Amniotic stem cell (primary cell): ENCODE measurements at places on chromosomes 2 and 18.

- DNase-seq: no peak
Measured at GRCh38 chr18:57581301-57581934, 5.1 kb downstream of the FECH start.

- DNase-seq: no peak
Measured at GRCh38 chr2:241399941-241400922, 44.1 kb downstream of the FARP2 start.

DNA sequence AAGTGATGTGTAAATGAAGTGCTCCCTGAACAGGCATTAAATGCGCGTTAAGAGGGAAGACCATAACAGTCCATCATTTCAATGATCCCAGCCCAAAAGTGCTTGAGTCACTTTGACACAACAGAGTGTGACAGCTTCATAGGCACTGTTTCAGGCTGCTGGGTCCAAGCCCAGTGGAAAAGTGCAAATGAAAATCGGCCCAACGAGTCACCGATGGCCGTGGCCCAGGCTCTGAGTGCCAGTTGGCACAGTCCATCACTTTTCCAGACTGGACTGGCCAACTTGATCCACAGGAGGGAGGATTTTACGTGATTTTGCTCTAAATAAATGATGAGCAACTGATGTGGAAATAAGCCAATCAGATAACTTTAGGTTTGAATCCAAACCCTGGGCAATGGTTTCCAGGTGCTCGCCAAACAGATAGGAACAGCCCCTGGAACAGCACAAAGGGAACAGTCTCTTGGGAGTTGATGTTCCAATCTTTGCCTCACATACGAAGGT is 114.0 kb downstream of the SP3 start:
- no peak for DNase-seq

- no peak for DNase-seq
Measured at GRCh38 chr2:26843041-26843440, 4.9 kb upstream of the DPYSL5 start.

DNA sequence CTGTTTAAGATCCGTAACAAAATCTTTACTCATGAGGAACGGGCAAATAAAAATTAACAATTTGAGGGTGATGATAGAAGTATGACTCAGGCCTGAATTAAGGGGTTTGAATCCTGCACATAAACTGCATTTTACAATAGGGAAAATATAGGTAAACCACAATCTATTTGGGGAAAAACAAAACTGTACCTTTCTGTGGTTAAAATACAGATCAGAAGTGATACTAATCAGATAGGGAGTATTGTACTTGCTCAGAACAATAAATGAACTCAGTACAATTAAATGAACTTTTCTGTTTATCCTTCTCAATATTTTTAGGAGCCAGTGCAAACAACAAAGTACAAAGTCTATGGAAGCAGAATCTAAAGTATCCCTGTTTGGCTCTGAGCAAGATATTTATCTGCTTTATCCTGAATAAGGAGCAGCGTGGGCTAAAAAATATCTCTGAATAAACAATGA is 287.3 kb downstream of the ZNF385B start:
- DNase-seq: no peak

DNA sequence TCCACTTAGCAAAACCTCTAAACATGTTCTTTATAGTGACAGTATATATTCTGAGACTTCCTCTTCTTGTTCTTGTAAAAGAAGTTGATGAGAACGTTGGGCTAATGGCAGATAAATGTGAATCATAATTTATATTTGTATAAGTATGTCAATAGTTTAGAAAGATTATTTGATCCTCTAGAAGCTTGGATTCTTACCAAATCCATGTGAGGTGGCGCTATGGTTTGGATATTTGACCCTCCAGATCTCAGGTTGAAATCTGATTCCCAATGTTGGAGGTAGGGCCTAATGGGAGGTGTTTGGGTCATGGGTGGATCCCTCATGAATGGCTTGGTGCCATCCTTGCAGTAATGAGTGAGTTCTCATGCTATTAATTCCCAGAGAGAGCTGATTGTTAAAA is 29.8 kb upstream of the SCN1A start:
- DNase-seq: no peak

DNA sequence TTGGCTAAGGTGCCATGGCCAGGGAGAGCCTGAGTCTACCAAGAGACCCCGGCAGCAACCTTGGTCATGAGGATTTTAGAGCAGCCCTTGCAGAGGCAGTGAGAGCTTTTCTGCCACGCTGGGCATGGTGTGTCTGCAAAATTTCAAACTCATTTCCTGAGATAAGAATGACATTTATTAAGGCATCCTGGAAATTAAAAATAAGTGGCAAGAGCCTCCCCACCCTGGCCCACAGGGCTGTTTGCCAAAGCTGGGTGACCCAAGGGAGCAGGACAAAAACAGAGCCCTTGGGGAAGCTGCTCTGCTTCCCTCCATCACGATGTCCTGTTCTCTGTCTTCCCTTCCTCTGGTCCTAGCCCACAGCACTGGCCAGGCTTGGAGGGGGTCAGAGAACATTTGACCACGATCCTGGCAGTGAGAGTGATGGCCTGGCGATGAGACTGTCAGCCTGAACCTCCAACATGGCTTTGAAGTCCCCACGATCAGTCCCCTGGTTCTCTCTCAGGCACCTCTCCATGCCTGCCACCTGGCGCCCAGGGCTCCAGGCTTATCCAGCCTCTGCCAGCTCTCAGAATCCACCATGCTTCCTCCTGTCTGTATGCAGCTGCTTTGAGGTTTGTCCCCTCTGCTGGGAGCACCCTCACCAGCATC is 68.9 kb upstream of the RMDN2 start:
- DNase-seq: no peak

- no peak for DNase-seq
Measured at GRCh38 chr2:1501038-1501851, 88.0 kb downstream of the TPO start.
